ENCODE measurements at places on chromosomes 6 and 20.

GRCh38 chr20:57231161-57231560, 35.3 kb downstream of the BMP7 start:
- no peak for DNase-seq

DNA sequence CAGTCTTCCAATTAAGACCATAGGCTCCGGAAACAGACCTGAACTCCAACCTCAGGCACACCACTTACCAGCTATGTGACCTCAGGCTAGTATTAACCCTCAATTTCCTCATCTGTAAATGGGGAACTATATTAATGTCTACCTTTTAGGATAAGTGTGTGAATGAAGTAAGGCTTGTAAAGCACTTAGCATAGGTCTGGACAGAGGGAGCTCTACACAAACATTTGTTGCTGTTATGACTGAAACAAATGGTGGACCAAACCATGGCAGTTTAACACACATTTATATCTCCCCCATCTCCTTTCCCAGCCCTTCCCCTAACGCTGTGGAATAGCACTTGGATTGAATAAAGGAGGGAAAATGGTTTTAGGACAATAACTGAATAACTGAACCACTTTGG, 48.7 kb downstream of the TSHZ2 start:
- DNase-seq: no peak

DNA sequence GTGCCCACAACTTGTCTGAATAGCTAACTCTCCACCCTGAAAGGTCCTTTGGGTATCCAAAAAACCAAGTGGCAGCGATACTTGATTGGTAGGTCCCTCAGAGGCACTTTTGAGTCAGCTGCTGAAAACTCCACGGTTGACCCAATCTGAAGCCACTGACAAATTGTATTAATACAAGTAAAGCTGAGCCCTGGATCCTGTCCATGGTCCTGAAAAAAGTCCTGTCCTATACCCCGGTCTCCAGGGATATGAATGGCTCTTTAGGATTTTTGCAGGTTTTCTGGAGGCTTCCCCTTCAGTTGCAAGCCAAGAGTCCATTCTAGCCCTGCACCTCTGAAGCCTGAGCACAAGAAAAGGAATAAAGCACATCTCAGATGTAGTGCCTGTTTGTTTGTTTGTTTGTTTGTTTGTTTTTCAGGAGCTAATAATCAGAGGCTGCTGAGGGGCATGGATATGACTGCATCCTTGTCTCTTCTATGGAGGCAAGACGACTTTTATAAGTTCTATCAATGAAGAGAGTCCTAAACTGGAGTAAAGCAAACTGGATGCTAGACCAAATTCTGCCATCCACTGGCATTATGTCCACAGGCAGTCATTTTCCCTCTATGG, 1.7 kb upstream of the SLC12A5 start:
- DNase-seq: peak; percentile 63

DNA sequence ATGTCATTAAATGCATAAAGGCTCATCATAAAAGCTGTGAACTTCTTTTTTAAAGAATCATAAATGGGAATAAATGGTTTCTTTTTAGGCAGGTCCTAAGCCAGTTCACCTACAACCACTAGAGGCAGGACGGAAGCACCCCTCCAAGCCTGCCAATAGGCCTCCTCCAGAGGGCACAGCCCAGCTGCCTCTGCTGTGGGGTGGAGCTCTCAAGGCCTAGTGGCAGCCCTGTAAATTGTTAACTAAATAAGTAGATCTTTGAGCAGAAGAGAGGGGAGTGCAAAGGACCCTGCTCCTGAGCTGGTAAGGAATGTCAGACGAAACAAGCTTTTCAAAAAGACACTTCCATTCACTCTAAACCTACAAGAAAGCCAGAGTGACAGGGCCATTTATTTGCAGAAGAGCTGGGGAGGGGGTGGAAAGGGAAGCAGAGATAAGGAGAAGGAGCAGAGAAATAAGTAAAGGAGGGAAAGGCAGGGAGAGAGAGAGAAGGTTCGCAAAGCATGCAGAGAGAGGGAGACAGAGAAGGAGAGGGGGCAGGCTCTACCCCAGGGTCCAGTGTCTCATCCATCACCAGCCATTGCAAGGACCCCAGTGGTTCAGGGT, 18.0 kb upstream of the MAFB start:
- no peak for DNase-seq

DNA sequence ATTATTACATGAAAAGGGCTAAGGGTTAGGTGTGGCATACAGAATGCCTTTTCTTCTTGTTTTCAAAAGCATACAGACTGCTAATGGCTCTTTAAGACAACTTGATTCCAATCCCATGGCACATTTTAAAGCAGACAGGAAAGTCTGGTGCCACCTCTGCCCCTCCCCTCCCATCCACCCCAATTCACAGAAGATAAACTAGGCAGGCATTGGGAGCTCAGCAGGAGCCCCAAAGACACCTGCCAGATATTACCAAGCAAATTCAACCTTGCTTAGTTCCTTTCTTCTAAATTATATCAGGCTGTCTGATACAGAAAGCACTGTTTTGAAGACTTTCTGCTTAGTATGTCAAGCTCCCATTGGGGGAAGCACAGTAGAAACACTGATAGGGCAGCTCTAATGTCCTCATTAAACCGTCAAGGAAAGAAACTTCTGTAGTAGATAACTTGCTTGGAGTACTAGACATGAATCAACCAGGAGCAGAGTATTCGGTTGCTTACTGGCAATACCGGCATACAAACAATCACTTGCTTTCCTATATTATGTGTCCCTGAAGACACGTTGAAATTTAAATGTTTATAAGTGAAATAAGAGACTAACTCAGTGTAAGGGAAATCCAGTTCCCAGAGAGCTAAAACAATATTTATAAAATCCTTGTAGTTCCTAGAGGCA, 13.0 kb downstream of the SESN1 start:
- DNase-seq: no peak

DNA sequence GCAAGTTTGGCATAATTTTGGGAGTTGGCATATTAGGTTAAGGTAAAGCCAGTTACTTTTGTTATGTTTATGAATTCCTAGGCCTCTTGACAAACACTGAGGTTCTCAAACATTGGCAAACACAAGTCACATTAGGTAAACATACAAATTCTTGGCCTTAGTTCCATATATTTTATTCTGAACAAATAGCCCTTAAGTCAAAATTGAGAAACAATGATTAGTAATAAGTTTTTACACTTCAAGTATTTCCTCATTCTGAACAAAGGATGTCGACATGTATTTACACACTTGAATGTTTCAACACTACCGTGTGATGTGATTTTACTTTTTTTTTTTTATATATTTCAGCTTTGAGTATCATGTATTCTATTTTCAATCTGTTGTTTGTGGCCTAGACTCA, 3.8 kb upstream of the ECHDC1 start:
- DNase-seq: peak; percentile 66

DNA sequence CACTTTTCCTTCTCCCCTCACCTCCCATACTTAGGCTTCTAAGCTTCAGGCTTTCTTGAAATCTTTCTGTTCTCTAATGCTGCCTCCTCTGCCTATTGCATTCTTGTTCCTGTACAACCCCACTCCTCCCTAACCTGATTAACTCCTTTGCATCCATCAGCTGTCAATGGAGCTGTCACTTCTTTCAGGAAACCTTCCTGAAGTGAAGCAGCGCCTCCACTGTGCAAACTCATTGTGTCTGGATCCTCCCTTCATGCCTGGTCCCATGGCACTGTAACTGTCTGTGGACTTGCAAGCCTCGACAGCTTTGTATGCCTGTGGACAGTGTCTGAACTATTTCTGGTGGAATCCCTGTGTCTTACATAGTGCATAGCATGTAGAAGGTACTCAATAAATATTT, 185.0 kb downstream of the HS3ST5 start:
- DNase-seq: no peak

- peak; percentile 23 for DNase-seq
Observed at GRCh38 chr20:13430346-13431002, 208.3 kb downstream of the TASP1 start.

DNA sequence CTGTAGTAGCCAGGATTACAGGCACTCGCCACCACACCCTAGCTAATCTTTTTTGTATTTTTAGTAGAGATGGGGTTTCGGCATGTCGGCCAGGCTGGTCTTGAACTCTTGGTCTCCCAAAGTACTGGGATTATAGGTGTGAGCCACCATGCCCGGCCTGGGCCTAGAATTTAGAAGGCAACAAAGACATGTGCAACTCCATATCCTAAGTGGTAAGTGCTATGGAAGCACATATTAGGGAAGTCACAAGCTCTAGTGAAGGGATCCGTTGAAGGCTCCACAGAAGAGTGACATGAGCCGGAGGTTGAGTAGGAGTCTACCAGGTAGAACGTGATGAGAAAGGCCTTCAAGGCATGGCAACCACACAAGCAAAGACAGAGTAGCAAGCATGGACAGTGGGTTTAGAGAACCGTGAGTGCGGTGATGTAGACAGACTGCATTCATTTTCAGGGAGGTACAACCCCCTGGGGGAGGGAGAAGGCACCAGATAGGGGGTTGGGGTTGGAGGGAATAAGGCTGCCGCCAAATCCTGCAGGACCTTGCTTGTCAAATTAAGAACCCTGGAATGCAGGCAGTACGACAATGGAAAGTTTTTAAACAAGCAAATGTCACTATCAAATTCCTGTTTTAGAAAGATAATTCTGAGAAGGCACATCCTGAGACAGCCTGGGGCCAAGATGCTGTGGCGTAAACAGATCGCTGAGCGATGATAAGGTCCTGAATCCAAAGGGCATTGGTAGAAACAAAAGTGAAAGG, 50.2 kb downstream of the ARHGAP18 start:
- no peak for DNase-seq

- peak; percentile 88 for DNase-seq
Observed at GRCh38 chr6:112337209-112337638, 9.9 kb upstream of the RFPL4B start.

GRCh38 chr6:149903938-149904611, 6.2 kb upstream of the RAET1E start:
- no peak for DNase-seq

- no peak for DNase-seq
Observed at GRCh38 chr6:133641104-133641503, 247.8 kb upstream of the TCF21 start.

GRCh38 chr20:17933121-17933520, 35.5 kb downstream of the SNX5 start:
- DNase-seq: no peak

GRCh38 chr20:34578025-34578424, 19.5 kb downstream of the MAP1LC3A start:
- peak; percentile 71 for DNase-seq

GRCh38 chr20:37749218-37749617, 55.4 kb downstream of the CTNNBL1 start:
- no peak for DNase-seq

GRCh38 chr20:1467082-1467354, 369 bp upstream of the NSFL1C start:
- DNase-seq: no peak

DNA sequence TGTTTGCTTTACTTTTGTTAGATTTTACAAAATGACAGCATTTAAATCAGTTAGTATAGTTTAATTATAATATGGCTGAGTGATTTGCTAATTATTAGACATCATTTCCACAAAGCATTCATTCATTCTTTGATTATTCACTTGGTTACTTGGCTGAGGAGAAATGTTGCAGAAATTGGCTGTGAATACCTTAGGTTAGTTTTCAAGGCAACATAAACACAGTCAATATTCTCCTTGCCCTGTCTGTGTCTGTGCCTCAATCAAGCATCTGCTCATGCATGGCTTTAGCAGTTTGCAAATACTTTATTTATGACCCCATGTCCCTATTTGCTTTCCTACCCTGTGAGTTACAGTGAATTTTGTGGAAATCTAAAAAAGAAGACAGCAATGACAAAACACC, 718.3 kb downstream of the EPM2A start:
- DNase-seq: no peak

DNA sequence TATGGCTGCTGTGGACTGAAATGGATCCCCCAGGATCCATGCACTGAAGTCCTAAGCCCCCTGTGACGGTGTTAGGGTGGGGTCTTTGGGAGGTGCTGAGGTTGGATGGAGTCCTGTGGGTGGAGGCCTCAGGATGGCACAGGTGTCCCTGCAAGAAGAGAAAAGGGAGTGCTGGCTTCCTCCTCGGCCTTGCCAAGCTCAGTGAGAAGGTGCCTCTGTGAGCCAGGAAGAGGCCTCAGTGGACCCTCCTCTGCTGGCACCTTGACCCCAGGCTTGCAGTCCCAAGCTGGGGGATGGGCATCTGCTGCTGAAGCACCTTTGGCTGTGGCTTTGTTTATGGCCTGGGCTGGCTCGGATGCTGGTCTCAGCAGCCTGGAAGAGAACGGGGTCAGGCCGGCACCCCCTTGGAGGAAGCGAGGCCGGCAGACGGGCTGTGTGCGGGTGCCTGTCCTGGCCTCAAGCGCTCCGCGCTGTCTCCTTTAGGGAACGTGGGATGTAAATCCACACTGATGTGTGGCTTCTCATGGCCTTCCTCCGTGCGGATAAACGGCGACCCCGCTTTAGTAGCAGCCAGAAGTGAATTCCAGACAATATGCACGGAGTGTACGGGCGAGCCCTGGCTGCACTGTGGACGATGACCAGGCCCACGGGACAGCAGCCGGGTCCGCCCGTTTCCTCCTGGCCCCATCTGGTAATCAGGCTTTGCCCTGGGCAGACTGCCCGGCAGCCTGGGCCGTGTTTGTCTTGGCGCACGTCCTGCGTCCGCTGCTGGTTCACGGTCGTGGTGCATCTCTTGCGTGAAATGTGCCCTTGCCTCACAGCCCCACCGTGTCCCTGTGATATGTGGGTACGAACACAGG, 182.6 kb downstream of the ERMARD start:
- peak; percentile 6 for DNase-seq

DNA sequence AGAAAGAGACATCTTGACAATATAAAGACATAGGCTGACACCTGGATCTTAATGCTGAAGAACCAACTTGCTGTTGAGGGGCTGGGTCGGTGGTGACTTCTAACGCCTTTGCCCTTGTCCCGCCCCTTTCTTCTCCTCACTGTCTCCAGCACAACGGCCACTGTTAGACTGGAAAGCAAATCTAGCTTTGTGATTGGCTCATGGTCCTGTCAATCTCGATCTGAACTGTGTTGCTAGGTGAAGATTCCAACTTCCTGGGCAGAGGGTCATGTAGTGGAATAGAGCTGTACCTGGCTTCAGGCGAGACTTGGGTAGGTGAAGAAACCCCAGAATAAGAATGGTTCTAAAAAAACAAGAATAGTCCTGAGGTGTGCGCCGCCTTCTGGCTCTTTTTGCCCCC, at the start of gene PGK2:
PGK2 (minus strand) TSS at position 110 of the 400 bp plus-strand sequence; CDS start at position 12, 98 bp downstream.
- DNase-seq: peak; percentile 1

GRCh38 chr6:79776076-79776475, 144.9 kb downstream of the SH3BGRL2 start:
- no peak for DNase-seq

GRCh38 chr6:149452037-149452939, 32.5 kb downstream of the ZC3H12D start:
- DNase-seq: no peak

GRCh38 chr6:129211626-129212025, 328.7 kb downstream of the LAMA2 start:
- no peak for DNase-seq

GRCh38 chr6:80339421-80339820, 232.9 kb downstream of the BCKDHB start:
- no peak for DNase-seq

GRCh38 chr20:51553897-51554486, 11.5 kb upstream of the NFATC2 start:
- DNase-seq: peak; percentile 87

- no peak for DNase-seq
Observed at GRCh38 chr6:150922137-150922536, 56.6 kb downstream of the MTHFD1L start.

GRCh38 chr6:13030396-13030795, 297.9 kb downstream of the TBC1D7 start:
- no peak for DNase-seq

GRCh38 chr20:55172310-55173002, 697.1 kb downstream of the DOK5 start:
- DNase-seq: peak; percentile 39
